ENCODE measurements at places on chromosomes 13 and 19. TPM values are rescaled to one million over a fixed set of nuclear protein-coding genes. Genes with fewer than 3 reads are reported as not detected.

APOC1 gene
- total RNA-seq, result 54.4 TPM

GNA15 gene
- 99.7 TPM for total RNA-seq

GRCh38 chr19:48372904-48373303 is 8.7 kb downstream of the SYNGR4 start:
- H3K36me3 ChIP-seq, result no peaks in the 10 kb centered on the region
- no peaks in the 10 kb centered on the region for H3K27me3 ChIP-seq
- no peak for DNase-seq

DNA sequence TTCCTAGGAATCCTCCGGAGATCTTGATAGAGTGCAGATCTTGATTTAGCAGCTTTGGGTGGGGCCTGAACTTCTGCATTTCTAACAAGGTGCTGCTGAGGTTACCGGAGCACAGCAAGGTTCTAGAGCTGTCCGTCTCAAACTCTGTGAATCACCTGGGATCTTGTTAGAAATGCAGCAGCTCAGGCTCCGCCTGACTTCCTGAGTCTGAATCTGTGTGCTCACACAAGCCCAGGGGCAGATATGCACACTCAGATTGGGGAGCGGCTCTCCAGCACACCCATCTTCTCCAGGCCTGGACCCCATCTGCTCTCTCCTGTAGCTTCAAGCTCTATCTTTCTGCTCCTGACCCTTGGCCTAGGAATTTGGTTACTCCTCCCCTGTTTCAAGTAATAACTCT is 3.5 kb upstream of the TEX26 start:
- peaks cover 5% of the 10 kb centered on the region for H3K27me3 ChIP-seq
- peaks cover 3% of the 10 kb centered on the region for H3K36me3 ChIP-seq
- H3K4me1 ChIP-seq, result peaks cover 7% of the 10 kb centered on the region
- no peak overlapping the region for H3K4me3 ChIP-seq
- no peak overlapping the region for H3K27ac ChIP-seq

DNA sequence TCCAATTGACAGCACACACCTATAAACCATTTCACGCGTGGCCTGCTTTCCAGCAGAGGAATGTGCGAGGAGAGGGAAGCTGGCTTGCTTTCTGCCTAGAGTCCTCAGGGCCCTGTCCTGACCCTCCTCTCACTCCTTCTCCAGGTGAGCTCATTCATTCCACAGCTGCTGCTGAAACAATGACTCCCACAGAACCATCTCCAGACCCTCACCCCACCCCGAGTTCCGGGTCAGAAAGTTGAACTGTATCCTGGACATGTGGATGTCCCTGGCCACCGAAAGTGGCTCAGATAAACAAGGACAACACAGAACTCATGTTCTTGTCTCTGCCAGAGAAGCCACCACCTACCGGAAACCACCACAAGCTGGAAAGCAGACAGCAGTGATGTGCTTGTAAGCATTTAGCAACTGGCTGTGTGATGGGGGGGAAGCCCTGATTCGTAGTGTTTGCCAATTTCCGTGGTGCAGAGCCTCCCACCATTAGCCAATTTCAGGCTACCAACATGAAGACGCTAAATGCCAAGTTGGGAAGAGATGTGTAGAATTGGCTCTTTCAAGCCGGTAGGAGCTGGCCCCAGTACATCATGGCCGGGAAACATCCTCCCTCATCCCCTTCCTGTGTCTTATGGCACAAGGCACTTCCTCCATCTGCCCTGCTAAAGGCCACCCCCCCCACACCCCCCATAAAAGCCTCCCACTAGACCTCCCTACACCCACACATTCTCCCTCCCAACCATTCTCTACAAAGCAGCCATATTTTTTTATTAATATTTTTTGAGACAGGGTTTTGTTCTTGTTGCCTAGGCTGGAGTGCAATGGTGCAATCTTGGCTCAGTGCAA is 5.0 kb downstream of the SYCE2 start:
- no peaks in the 10 kb centered on the region for H3K36me3 ChIP-seq
- H3K27me3 ChIP-seq, result no peaks in the 10 kb centered on the region
- no peak for DNase-seq

- H3K4me1 ChIP-seq, result peaks cover 5% of the 10 kb centered on the region
- H3K36me3 ChIP-seq, result no peaks in the 10 kb centered on the region
- no peak overlapping the region for H3K27ac ChIP-seq
These were observed 27.2 kb downstream of the WASF3 start for GRCh38 chr13:26584713-26585112.

DNA sequence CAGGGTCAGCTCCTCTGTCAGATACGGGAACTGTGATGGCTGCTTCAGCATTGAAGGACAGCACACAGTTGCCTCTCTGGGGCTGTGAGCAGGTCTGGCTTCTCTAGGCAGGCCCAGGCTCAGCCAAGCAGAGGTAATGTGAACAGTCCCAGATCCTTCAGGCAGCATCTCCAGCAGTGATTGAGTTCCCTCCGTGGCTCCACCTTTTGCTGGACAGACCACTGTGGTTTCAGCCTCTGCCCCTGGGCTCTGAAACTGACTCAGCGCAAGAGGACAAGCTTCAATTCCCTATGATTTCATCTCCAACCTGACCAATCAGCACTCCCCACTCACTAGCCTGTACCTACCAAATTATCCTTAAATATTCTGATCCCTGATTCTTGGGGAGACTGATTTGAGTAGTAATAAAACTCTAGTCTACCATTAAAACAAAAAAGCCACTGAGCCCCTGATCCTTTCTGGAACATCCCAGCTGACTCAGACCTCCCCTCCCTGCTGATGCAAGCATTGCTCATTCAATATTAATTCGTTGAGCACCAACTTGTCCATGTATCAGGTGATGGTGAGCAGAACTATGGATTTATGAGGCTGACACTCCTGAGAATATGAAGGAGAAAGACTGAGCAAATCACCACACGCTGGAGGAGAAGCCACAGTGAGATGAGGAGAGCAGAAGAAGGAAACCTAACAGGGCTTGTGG is 16.7 kb downstream of the GSX1 start:
- no peak for DNase-seq
- no peak overlapping the region for H3K4me3 ChIP-seq
- no peaks in the 10 kb centered on the region for H3K36me3 ChIP-seq
- no peaks in the 10 kb centered on the region for H3K4me1 ChIP-seq
- no peak overlapping the region for H3K27ac ChIP-seq

GRCh38 chr13:32548837-32549236 is 10.2 kb upstream of the N4BP2L2 start:
- no peaks in the 10 kb centered on the region for H3K27me3 ChIP-seq
- H3K4me3 ChIP-seq, result no peak overlapping the region
- H3K4me1 ChIP-seq, result no peaks in the 10 kb centered on the region
- DNase-seq, result no peak

- no peaks in the 10 kb centered on the region for H3K27me3 ChIP-seq
- H3K36me3 ChIP-seq, result peaks cover 5% of the 10 kb centered on the region
- DNase-seq, result peak; percentile 100
- H3K27ac ChIP-seq, result peak within 1 kb of the TSS; percentile 69
- H3K4me1 ChIP-seq, result peaks cover 21% of the 10 kb centered on the region
- peak within 1 kb of the TSS; percentile 67 for H3K4me3 ChIP-seq
These were observed at the start of the genes CEP89 and FAAP24 for GRCh38 chr19:32971715-32972540. Gene CEP89, minus strand, starts transcription at chr19:32971958. Its CDS starts 84 bp downstream, at chr19:32971874. Gene FAAP24, plus strand, starts transcription at chr19:32972242. Its CDS starts 955 bp downstream, at chr19:32973197.
